AG10803 (cell line): ENCODE measurements at places on chromosomes 13 and 19.
A peak's percentile ranks its signal among the peaks of the same experiment; 100 is the strongest.

DNA sequence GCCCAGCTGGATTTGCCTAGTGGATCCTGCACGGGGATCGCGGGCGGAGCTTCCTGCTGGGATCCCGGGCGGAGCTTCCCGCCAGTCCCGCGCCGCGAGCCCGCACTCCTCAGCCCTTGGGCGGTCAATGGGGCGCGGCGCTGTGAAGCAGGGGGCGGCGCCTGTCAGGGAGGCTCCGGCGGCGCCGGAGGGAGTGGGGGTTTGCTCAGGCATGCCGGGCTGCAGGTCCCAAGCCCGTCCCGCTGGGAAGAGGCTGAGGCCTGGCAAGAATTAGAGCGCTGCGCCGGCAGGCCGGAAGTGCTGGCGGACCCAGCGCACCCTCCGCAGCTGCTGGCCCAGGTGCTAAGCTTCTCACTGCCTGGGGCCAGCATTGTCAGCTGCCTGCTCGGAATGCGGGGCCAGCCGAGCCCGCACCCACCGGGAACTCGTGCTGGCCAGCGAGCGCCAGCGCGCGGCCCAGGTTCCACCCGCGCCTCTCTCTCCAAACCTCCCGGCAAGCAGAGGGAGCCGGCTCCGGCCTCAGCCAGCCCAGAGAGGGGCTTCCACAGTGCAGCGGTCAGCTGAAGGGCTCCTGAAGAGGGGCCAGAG lies 119.6 kb downstream of the PRR20E start:
- no peak for DNase-seq

DNA sequence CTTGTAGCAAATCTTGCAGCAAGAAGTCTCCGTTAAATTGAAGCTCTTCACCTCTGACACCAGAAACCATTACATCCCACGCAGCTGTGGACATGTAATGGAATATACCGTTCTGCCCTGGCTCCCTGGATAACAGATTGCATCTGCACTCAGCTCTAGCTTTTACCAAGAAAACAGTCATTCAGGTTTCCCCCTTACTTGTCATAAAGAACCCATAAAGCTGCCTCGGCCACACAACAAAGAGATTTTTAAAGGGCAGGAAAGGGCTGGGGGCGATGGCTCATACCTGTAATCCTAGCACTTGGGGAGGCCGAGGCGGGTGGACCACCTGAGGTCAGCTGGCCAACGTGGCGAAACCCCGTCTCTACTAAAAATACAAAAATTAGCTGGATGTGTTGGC lies 127.6 kb upstream of the RFC3 start:
- no peak for DNase-seq

- no peak for DNase-seq
These were observed 188.2 kb downstream of the KCNRG start for GRCh38 chr13:50203256-50203941.

- DNase-seq = no peak
These were observed 14.1 kb upstream of the MYH14 start for GRCh38 chr19:50189331-50189730.

DNA sequence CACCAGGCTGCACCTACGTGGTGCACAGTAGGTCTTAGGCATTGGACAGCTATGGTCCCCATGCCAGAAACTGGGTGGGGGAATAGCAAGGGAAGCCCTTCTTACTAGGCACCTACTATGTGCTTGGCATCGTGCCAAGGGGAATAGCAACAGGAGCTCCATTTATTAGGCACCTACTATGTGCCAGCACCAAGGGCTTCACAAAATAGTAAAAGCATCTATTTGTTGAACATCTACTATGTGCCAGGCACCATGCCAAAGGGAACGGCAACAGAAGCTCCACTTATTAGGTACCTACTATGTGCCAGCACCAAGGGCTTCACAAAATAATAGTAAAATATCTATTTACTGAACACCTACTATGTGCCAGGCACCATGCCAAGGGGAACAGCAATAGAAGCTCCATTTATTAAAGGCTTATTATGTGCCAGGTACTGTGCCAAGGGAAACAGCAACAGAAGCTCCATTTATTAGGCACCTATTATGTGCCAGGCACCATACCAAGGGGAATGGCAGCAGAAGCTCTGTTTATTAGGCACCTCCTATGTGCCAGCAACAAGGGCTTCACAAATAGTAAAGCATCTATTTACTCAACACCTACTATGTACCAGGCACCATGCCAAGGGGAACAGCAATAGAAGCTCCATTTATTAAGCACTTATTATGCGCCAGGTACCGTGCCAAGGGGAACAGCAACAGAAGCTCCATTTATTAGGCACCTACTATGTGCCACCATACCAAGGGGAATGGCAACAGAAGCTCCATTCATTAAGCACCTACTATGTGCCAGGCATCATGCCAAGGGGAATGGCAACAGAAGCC lies 108.5 kb downstream of the PTPRS start:
- DNase-seq = peak; percentile 5

DNA sequence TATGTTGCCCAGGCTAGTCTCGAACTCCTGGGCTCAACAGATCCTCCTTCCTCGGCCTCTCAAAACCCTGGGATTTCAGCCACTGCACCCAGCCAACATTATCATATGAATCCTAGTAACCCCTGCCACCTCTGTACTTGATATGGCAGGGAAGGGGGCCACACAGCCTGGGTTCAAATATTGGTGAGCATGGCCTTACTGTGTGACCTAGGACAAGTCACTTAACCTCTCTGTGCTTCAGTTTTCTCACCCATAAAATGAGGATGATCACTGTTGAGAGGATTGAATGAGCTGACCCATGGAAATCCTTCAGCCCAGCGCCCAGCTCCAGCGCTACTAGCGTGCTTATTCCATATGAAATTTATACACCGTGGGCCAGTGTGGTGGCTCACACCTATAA lies 3.6 kb upstream of the COMP start:
- no peak for DNase-seq

DNA sequence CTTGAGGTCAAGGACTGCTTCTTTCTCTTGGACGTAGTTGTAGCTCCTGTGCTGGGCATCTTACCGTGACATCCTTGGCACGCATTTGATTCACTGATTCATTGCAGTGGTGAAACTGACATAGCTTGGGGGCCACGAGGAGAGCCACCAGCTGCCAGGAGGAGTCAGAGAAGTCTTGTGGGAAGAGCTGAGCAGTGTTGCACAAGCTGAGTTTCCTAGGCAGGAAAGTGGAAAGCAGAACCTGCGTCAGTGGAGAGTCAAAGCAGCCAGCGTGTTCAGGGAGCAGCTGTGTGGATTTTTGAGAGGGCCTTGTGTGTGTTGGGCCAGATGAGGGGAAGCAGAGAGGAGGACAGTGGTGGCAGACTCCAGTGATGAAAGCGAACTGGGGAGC lies 5.3 kb upstream of the GPR183 start:
- DNase-seq = peak; percentile 100

DNA sequence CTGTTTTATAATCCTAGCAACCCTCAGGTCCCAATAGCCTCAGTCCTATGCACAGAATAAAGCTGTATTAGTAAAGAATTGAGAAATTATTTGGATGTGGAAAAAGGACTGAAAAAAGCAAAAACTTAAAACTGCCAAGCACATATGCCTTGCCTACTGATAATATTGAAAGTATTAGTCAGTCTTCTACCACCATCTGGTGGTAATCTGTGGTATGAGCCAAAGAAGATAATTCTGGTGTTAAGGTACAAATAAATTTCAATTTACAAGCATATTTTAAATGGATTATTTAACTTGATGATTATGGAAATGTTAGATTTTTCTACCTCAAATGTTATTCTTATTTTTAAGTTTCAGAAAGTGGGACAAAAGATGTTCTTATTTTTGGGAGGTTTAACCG lies 460.3 kb upstream of the KLHL1 start:
- DNase-seq = peak; percentile 20

DNA sequence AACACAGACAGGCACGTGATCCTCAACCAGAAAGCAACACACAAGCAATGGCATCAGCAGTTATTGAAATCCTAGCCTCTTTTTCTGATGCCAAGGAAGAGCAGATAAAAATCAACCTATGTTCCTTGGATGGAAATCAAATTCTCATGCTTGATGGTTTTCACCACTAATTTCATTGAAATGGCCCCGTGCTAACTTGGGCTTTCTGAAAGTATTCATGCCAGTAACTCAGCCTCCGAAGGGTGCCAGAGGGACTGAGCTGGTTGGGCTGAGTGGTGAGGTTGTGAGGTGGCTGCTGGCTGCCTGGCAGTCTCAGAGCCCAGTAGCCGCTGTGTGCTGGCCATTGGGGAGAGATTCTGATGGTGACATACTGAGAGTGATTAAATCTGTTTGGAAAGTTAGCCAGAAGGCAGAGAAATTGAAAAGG lies 309.3 kb downstream of the DCT start:
- DNase-seq = peak; percentile 46

DNA sequence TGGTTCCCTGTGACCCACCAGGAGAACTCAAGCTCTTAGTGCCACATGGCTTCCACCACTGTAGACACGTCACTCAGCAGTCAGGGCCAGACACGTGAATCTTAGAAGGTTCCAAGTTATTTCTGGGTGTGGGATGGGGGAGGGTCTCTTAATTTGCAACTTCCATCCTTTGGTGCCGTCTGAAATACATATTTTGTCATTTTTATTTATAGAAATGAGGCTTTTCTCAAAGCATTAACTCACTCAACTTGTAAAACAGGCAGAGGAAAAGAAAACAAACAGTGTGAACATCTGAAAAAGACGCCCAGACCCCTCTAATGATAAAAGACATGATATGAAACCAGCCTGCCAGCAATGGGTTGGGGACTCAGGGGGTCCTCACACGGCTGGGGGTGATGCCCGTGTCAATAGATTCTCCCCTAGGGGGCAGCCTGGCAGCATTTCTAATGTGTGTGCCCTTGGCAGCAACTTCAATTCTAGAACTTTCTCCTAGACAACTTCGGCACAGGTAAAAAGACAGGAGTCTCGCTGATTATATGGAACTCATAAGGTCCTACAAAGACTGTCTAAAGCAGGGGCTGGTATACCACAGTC lies 15.4 kb downstream of the PIP5K1C start:
- DNase-seq = no peak

DNA sequence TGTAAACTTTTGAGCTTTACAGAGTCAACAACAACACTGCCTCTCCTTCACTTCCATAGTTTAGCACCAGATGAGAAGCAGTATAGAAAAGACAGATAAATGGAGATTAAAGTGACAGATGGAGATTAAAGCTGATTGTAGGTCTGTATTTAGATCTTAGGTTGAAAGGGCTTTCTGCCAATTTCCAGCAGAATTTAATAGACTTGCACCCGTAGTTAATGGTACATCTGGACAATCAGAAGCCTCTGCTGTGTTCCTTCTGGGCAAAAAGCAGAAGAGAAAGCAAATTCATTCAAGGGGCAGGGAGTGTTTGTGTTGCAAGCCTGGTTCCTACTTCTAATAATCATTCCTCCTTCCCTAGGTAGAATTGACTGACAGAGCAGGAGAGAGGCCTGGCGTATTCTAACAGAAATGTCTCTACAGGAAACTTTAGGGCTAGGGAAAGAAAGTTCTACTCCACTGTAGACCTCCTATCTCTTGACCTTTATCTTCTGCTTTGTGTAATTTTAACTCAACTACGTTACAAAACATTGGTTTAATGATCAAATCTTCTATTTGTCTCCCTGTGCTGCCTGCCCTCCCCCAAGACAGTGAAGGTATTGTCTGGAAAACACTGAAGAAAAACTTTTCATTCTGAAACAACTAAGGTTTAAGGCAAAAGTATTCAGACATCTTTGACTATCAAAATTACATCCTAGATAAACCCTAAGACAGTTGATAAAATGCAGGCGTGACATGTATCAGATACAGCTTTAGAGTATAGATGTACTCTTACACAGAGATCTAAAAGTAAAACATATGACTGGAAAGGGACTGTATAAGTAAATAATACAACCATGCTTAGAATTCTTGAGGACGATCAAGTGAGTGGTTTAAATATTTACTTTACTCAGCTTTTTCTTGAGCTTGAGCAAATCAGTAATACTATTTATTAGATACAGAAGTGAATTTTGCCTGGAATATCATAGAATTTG lies 44.4 kb downstream of the GPC6 start:
- no peak for DNase-seq

- peak; percentile 30 for DNase-seq
These were observed 9.8 kb upstream of the GNA15 start for GRCh38 chr19:3125900-3126524.

DNA sequence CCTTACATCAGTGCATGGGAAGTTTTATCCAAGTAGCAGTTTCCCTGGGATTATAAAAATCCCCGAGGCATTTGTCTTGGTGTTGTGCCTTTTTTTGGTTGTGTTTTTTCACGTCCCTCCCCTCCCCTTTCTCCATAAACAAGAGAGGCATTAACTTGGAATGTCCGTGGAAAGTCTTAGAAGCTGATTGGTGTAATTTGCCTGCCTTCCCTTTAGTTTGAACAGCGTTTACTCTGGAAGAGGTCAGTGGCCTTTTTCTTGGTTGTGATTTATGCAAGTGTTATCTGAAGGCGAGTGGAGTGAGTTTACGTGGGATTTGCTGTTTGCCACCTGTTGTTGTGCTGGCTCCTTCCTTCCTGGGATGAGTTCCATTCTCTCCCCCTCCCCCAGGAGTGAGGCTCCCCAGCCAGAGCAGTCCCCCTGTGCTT lies 7.2 kb downstream of the ACTN4 start:
- DNase-seq = no peak

GRCh38 chr13:41700790-41701310 lies 243.5 kb downstream of the RGCC start:
- peak; percentile 86 for DNase-seq

GRCh38 chr13:96671073-96671472 lies 323.2 kb downstream of the OXGR1 start:
- peak; percentile 8 for DNase-seq

GRCh38 chr19:2149980-2150793 lies 1.2 kb downstream of the AP3D1 start:
- DNase-seq = peak; percentile 42

DNA sequence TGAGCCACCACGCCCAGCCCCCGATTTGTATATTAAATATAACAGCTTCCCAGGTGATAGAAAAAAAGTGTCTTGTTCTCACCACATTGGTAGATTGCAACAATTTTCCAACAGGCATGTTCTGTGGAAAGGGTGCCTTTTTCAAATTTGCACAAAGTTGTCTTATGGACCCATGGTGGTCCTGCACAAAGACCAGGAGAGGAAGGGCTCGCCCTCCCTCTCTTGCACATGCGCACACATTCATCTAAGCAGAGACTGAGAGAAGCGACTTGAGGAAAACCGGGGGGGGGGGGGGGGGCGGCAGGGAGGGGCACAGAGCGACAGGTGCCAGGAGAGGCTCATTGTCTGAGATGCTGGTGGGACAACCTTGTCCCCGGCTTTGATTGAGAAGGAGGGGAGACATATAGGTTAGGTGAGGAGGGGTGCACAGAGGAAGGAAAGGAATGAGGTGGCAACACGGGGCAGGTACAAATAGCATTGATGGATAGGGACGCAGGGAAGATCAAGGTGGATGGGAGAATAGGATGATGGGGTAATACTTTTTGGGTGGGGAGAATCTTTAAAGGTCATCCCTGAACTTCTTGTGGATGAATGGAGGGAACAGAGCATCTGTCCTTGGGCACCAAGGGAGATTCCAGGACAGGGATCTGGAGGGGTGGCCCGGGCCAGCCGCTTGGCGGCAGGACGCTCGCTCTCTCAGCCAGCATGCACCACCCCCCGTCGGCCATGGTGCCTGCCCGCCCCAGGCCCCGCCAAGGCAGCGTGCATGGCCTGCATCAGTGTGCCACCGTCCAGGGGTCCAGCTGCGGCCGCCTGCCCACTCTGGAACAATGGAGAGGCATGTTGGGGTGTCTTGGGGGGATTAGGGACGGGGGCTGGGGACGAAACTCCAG lies 76.0 kb downstream of the IER2 start:
- DNase-seq = no peak

- peak; percentile 73 for DNase-seq
These were observed at the start of gene SLC8A2 for GRCh38 chr19:47471733-47472457. Gene SLC8A2, minus strand, starts transcription at chr19:47471893. Its CDS starts 5,490 bp downstream, at chr19:47466403.
